Hepatic stellate cell (primary cell): ENCODE measurements at places on chromosomes 6 and 20.
A peak's percentile ranks its signal among the peaks of the same experiment; 100 is the strongest.

GRCh38 chr6:162385980-162386379, 341.6 kb downstream of the PRKN start:
- no peak for DNase-seq

GRCh38 chr6:170317076-170317475, 10.5 kb downstream of the FAM120B start:
- no peak for DNase-seq

GRCh38 chr6:137692806-137693205, 174.3 kb upstream of the TNFAIP3 start:
- DNase-seq = no peak

DNA sequence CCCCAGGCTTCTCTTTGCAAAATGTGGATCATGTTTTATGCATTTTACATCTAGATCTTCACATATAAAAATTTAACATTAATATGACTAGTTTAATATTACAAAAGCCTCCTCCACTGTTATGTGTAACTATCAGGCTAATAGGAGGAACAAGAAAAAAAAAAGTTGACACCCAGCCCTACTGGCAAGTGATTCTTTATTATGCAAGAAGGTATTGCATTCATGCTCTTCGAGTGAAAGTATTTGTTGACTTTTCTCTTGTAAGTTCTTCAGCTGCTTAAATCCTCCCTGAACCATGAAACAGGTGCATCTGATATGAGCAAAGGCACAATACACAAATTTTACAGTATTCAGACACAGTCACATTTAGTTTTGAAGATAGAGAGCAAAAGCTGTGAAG, 716 bp upstream of the HLA-DQB2 start:
- DNase-seq = no peak

- DNase-seq = no peak
Observed at GRCh38 chr20:20410678-20411077, 42.8 kb downstream of the INSM1 start.

DNA sequence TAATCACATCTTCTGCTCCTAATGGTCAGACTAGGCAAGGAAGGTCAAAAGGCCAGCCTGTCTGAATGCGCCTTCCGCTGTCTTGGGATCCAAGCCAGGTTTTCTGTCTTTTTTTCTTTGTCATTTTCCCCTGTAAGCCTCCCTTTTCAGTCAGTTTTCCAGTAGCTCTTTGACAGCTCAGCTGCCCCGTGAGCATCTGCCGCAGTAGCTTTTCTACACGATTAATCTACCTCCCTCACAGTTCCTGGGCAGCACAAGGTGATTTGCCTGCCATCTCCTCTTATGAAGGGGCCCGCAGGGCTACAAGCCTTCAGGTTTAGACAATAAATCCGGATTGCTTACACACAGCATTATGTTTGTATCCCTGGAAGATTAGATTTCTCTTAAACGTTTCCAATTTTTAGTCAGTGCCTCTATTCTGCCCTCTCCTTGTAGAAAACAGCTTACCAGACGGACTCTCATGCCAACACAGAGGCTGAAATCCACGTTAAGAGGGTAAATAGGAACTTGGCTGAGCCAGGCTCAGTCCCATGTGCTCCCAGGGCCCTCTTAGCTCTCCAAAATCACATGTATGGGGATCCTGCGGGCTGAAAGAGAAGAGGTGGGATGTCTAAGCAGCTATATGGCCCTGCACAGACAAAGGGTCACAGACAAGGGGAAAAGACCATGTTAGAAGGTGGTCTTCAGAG, 77.2 kb downstream of the LY86 start:
- DNase-seq = no peak

- DNase-seq = no peak
Observed at GRCh38 chr6:159047891-159048685, 3.3 kb upstream of the TAGAP start.

DNA sequence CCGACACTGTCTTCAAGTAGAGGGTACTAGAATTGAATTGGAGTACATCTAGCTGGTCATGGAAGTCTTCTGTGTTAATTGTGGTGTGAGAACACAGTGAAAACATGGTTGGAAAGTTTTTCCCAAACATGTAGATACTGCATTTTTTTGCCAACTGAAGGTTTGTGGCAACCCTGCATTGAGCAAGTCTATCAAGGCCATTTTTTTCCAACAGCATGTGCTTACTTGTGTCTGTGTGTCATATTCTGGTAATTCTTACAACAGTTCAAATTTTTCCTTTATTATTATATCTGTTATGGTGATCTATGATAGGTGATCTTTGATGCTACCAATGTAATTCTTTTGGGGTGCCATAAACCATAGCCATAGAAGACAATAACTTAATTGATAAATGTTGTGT, 147.0 kb downstream of the MYB start:
- DNase-seq = no peak

DNA sequence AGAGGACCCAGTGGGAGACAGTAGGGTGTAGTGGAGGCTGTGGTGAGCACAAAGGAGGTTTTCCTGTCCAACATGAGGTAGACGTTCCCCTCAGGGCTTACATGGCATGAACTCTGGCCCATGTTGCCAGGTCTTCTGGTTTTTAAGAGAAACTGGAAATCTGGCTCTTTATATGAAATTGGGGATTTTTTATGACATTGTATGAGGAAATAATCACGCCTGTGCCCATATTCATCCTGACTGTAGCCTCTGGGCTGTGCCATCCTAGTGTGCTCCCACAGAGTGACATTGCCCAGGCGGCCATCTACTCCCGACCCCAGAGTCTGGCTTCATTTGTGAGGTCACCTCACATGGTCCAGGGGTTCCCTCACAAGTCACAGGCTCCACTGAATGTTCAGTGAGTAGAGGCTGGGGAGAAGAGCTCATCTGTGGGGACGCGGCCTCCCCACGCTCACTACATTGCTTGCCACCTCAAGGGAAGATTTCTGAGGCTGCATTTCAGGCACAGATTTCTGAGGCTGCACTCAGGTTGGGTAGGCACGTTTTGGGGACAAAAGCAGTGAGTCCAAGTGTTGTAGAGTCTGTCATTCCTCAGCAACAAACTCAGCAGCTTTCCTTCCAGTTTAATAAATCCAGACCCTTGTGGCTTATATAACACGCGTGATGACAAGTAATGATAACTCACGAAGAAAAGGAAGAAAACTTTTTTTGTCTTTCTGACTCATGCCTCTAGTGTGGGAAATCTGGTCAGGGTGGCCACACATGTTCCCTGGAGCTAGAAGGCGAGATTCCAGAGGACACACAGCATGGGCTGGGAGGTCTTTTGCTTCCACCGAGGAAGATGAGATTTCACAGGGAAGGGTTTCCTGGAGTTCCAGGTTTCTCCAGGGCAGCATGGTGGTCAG, 41.7 kb downstream of the SLC24A3 start:
- DNase-seq = peak; percentile 33

- DNase-seq = no peak
Observed at GRCh38 chr20:5996765-5997164, 46.3 kb downstream of the MCM8 start.

DNA sequence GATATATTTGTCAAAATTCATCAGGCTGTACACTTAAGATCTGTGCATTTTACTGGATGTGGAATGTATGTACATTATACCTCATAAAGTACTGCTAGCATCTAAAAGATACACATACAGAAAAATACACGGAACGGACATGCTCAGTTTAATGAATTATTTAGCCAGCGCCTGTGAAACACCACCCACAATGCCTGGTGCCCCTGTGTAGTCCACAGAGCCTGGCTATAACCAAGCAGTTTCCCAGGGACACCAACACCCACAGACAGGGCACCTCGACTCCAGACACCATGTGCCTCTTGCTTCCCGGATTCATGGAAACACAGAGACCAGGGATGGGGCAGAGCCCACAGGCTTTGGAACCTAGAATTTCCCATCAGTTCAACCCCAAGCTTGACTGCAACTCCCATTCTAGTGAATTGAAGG, 17.4 kb upstream of the ARMC12 start:
- DNase-seq = no peak

DNA sequence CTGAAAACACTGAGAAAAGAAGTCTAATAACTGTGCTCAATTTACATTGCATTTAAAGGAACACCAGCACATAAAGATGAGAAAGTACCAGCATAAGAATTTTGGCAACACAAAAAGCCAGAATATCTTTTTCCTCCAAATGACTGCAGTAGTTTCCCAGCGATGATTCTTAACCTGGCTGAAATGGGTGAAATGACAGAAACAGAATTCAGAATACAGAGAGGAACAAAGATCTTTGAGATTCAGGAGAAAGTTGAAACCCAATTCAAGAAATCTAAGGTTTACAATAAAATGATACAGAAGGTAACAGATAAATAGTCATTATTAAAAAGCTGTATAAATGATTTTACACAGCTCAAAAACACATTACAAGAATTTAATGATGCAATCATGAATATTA, 197.0 kb upstream of the EYS start:
- DNase-seq = no peak

DNA sequence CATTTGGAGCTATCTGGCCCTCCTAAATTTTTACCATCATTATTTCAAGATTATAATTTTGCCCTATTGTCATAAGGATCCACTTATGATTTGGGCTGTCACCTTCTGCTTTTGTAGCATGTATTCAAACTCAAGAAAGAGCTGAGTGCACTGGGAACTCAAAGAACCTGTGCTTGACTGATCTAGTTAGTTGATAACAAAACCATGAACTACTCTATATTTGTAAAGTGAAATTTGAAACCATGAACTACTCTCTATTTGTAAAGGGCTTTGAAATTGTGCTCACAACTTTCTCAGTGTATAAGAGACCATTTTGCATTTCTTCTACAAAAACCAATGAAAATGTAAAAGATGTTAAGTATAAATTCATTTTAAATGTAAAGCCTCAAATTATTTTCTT, 77.5 kb upstream of the POPDC3 start:
- DNase-seq = no peak

DNA sequence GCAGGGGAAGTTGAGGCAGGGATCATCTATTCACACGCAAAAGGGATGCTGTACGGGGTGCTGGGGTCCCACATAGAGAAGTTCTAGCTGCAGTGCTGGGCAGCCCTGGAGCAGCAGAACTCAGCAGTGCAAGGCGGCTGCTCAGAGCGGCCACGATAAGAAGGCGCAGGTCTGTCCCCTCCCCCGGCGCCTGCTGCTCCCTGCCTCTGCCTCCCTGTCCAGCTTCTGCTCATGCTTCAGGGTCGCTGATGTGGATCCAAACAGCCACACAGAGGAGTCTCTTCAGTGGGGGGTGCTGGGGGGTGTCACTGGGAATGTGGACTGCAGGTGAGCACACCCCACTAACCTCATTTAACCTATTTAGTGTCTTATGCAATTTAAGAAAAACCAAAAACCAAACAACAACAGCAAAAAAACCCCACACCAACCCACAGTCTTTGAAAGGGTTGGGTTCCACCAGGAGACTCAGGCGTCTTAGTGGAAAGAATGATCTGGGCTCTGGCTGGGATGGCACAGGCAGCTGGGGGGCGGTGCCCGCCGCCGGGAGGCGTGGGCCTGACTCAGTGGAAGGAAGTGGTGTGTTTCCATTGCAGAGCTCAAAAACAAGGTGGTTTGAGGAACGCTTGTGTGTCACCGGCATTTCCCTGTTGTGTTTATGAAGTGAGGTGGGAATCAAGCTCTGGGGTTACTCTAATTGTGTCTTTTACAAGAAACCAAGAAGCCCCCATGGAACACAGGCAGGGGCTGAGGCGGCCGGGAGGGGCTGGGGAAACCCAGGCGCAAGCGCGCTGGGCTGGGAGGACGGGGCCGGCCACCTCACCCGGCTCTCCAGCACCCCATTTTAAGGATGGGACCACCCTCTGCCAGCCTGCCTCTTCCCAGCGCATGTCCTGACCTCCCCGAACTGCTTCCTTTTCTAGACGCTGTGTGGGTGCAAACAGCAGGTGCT, 55.1 kb downstream of the IRF4 start:
- no peak for DNase-seq

GRCh38 chr6:111943726-111944125, 70.5 kb upstream of the FYN start:
- no peak for DNase-seq

DNA sequence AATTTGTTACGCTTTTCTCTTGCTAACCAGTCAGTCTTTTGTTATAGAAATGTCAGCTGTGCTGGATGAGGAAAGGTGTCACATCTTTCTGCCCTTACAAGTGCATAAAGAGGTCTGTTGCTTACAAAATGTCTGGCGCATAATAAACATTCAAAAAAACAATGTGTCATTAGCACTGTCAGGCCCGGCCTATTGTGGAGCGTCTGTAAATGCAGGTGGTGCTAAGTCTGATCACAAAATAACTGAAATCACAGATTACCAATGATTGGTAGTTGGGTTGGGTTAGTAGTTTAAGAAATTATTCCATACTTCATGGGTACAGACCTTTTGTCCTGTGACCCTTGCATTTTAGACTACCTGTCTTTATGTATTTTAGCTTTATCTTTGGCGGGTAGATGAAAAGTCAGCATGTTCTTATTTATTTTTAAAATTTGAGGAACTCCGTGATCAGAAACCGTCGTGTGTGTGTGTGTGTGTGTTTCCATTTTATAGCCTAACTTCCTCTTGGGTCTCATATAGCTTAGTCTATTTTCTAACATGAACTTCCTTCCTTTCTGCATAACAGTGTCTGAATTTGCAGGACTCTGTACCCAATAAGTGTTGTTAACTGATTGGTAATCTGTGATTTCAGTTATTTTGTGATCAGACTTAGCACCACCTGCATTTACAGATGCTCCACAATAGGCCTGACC, 88.1 kb upstream of the IFNGR1 start:
- no peak for DNase-seq

- no peak for DNase-seq
Observed at GRCh38 chr20:38330638-38331037, 15.6 kb upstream of the LBP start.

GRCh38 chr20:48189181-48189580, 403.9 kb upstream of the SULF2 start:
- no peak for DNase-seq

GRCh38 chr6:37135835-37136694, 33.9 kb upstream of the PIM1 start:
- DNase-seq = no peak

- no peak for DNase-seq
Observed at GRCh38 chr6:118316796-118317384, 231.2 kb upstream of the PLN start.

DNA sequence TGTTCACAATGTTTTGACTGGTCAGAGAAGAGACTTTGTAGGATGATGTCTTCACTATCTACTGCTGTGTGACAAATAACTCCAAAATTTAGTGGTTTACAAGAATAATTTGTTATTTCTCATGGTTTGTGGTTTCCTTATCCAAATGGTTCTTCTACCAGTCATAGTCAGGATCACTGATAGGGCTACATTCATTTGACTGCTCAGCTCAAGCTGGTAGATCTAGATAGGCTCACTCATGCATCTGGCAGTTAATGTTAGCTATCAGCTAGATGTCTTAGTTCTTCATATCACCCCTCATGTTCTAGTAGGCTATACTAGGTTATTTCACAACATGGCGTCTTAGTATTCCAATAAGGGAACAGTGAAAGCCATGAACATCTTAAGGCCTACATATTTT, 131.0 kb downstream of the ID4 start:
- DNase-seq = no peak

- no peak for DNase-seq
Observed at GRCh38 chr6:127298475-127298874, 31.8 kb downstream of the RNF146 start.
